ENCODE measurements at places on chromosomes 3 and 15.

DNA sequence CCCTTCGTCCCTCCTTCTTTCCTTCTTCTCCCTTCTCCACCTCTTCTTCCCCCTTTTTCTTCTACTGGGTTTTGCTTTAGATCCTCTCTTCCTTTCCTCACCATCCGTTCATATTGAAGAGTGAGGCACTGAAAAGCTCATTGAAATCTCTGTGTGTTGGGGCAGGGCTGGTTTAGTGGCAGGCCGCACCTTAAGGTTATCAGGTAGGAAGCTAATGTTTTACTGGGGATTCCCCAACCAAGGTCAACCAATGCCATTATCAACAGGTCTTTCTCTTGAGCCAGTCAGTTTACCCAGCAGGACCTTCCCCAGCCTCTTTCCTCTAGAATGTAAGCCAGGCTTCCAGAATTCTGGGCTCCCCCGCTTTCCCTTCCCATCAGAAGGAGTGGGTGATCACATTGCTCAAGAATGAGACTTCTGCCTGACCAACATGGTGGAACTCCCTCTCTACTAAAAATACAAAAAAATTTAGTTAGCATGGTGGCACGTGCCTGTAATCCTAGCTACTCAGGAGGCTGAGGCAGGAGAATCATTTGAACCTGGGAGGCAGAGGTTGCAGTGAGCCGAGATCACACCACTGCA lies 11.5 kb upstream of the VPS8 start:
- no peak for DNase-seq

DNA sequence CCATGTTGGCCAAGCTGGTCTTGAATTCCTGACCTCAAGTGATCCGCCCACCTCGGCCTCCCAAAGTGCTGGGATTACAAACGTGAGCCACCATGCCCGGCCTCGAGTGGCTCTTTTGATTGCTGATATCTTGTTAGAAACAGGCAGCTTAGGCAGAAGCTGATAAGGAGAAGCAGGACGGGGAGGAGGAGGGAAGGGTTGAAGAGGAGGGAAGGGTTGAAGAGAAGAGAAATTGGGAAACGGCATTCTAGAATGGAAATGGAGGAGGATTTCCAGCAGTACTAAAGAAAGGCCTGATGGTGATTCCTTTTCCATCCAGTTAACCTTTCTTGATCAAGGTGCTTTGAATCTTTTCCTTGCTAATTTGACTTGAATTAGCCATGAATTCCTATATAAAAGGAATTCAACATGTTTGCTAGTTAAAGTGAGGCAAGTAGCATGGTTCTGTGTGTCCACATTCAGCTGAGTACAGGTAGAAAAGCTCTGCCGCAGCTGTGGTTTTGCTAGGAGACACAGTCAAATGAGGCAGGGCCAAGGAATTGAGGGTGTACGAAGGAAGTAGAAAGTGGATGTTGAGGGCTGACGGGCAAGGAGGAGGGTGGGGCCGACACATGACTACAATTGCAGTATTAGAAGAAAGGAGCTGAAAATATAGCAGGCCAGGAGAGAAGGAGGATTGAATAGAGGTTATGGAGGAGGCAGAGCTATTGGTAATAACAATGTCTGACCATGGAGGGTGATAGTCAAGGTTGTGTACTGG lies 27.2 kb upstream of the ATP1B3 start:
- no peak for DNase-seq

GRCh38 chr3:11878837-11879236 lies 32.2 kb upstream of the TAMM41 start:
- DNase-seq, result peak; percentile 1

GRCh38 chr3:183161552-183162336 lies 790 bp downstream of the LAMP3 start:
- peak; percentile 10 for DNase-seq

- DNase-seq, result no peak
Observed at GRCh38 chr15:82851981-82852511, 42.6 kb downstream of the WHAMM start.

DNA sequence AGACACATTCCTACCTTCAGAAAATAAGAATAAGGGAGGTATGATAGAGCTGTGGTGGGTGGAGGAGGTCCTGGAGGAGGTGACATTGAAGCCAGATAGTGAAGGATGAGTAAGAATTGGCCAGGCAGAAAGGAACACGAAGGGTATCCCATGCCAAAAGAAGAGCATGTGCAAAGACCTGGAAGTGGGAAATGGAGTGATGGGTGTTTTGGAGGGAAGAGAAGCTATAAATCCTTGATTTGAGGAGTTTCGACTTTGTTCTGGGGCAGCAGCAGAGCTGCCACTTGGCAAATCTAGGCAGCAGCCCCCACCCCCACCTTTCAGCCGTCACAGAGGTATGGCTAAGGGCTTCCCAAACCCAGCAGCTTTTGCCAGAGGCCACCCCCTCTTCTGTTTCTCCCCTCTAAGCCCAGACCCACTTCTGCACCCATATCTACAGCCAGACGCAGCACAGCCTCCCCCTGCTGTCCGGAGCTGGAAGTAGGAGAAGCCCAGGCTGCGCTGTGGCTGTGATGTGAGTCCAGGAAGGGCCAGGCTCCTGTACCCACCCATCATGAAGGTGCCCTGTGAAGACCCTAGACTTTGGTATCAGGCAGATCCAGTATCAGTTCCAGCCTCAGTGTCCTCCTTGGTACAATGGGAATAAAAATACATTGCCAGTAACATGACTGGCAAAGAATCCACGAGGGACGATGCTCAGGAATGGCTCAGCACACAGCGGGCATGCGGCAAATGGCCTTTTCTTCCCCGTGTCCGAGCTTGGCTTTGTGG lies 188.7 kb upstream of the LINGO1 start:
- peak; percentile 66 for DNase-seq

- no peak for DNase-seq
Observed at GRCh38 chr15:44295750-44296431, 7.4 kb downstream of the GOLM2 start.

DNA sequence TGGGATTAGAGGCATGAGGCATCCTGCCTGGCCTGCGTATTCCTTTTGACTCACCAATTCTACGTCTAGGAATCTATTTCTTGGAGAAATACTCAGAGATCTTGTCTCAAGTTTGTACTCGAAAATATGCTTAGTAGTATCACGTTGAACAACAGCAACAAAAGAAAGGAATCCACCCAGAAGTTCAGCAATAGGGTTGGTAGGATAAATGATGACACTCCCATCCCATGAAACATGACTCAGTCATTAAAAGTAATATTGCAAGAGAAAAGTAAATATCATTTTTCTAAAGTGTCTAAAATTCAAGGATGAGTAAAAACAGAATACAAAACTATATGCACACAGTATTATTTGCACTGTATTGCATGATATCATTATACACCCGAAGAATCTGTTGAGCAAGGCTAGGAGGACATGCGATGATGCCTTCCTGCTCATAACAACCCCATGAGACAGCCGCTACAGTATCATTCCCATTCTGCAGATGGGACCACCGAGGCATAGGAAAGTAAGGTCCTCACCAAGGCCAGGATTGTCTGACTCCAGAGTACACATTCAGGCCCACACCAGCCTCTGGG lies 61.5 kb downstream of the SLC6A1 start:
- DNase-seq, result no peak

DNA sequence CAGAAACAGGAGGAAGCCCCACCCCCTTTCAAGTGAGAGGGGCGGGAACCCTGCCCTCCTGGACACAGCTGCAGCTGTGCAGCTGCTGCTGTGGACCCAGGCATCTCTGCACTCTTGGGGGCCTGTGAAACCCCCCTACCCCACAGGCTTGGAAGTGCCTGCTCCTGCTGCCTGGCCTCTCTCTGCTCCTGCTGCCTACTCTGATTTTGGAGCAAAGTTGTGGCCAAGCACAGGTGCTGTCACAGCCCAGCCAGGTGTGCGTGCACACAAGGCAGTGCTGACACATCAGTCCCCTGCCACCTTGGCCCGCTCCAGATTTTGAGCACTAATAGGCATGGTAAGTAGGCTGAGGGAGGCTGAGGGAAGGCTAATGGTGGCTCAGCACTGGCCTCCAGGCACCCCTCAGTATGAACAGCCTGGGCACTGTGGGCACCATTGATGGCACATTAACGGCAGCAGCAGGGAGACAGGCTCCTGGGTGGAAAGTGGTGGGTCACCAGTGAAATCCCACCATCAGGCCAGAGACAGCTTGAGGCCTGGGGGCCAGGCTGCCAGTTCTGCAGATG lies 890.9 kb downstream of the GBE1 start:
- no peak for DNase-seq

DNA sequence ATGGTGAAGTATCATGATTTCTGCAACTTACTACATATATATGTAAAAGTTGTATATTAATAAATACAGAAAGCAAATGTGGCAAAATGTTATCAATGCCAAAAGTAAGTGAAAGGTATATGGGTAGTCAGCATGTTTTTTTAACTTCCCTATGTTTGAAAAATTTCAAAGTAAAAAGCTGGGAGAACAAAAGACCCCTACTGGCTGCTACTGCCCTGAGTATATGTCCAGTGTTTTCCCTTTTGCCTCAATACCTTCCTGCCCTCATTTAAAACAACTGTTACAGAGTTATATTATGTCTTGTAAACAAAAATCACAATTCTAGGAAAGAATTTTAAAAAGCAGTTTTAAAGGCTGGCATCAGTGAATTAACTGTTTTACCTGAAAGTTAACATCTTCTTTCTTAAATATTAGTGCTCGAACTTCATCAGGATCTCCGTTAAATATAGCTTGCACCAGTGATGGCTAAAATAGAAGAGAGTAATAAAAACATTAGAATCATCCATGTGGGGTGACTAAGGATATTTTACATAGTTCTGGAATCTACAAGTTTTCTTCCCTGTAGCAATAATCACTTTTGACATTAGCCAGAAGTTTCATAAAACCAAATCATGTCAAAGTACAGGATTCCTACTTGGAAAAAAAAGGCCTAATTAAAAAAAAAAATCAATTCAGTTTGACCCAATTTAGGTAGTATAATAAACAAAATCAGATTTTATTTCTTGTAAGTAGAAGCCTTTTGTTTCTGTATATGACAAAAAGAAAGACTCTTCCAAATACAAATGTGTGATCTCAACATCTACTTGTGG lies 2.7 kb downstream of the ANKRD28 start:
- DNase-seq, result no peak

DNA sequence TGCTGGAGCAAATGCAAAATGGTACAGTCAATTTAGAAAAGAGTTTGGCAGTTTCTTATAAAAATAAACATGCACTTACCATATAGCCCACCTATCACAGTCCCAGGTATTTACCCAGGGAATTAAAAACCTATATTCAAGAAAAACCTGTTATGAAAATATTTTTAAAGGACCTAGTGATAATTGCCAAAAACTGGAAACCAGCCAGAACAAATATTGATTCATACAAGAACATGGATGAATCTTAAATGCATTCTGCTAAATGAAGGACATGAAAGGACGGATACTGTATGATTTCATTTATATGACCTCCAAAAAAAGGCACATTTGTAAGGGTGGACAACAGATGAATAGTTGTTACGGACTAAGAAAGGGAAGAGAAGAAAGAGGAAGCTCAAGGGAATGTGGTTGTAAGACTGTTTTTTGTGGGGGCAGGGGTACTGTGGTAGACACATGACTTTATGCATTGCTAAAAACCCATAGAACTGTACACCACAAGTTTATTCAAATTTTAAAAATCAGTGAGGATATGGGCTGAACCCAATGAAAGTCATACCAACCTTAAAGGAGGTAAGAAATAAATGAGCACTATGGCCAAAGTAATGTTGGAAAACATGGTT lies 61.0 kb downstream of the ZBBX start:
- DNase-seq, result no peak

DNA sequence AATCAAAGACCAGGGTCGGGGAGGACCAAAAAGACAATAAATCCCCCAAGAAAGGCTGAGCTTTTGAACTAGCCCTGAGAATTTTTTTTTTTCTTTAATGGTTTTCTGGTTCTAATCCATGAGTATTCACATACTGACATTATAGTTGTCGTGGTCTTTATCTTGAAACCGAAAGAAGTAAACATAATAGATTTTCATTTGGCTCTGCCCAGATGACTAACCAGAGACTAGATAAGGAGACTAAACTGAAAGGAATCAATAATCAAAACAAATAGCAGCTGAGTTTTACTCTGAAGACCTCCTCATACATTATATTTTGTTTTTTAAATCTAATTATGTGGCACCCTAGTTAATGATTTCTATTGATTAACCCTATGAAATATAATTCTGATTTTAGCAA lies 381.4 kb downstream of the CNTN3 start:
- no peak for DNase-seq

- no peak for DNase-seq
Observed at GRCh38 chr3:161342629-161343028, 28.7 kb downstream of the SPTSSB start.

GRCh38 chr3:34323517-34323916 lies 525.1 kb downstream of the PDCD6IP start:
- DNase-seq, result no peak

GRCh38 chr3:27658741-27659140 lies 63.4 kb downstream of the EOMES start:
- no peak for DNase-seq

- peak; percentile 55 for DNase-seq
Observed at GRCh38 chr3:13352621-13353131, 67.4 kb downstream of the NUP210 start.

DNA sequence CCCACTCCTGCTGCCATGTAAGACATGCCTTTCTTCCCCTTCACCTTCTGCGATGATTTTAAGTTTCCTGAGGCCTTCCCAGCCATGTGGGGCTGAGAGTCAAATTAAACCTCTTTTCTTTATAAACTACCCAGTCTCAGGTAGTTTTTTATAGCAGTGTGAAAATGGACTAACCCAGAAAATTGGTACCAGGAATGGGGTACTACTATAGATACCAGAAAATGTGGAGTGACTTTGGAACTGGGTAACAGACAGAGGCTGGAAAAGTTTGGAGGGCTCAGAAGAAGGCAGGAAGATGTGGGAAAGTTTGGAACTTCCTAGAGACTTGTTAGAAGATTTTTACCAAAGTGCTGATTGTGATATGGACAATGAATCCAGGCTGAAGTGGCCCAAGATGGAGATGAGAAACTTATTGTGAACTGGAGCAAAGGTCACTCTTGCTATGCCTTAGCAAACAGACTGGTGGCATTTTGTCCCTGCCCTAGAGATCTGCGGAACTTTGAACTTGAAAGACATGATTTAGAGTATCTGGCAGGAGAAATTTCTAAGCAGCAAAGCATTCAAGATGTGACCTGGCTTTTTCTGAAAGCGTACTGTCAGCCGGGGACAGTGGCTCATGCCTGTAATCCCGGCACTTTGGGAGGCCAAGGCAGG lies 52.7 kb downstream of the TMCC1 start:
- no peak for DNase-seq

DNA sequence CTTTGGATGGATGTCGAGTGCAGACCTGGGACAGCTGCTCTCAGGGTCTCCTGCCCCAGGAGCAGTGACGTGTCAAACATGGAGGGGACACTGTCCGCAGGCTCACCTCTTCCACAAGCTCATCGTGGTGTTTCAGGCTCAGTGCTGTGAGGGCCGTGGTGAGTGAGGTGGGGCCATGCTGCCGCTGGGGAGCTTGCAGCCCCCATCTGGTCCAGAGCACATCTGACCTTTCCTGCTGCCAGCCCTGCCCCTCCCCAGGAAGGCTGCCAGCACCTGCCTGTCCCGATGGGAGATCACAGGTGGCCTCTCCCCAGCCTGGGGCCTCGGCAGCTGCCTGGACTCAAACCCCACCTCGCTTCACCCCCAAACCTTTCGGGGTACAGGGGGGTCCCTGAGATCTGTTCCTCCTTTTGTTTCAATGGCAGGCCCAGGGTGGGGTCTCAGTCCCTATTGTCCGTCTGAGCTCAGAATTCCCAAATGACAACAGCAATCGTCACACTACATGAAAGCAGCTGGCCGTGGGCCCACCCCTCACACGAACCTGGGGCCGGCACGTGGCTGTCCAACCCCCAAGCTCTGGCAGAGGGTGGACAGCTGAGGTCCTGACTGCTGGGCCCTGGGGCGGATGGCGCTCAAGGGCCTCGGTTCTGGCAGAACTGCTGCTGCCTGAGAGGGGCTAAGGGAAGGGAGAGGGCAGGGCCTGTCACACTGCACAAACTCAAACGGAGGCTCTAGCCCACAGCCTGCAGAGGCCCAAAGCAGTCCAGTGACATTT lies 65.0 kb upstream of the RPL32 start:
- DNase-seq, result no peak

Data from activated CD4-positive, alpha-beta T cell treated with anti-CD3 and anti-CD28 coated beads, Interleukin-2, Interleukin-6, amounts not matched to agents 100 ng/mL and 50 ng/mL, durations not matched to agents 16 hours and 8 hours (primary cell).